ENCODE measurements at places on chromosomes 16 and 17.

DNA sequence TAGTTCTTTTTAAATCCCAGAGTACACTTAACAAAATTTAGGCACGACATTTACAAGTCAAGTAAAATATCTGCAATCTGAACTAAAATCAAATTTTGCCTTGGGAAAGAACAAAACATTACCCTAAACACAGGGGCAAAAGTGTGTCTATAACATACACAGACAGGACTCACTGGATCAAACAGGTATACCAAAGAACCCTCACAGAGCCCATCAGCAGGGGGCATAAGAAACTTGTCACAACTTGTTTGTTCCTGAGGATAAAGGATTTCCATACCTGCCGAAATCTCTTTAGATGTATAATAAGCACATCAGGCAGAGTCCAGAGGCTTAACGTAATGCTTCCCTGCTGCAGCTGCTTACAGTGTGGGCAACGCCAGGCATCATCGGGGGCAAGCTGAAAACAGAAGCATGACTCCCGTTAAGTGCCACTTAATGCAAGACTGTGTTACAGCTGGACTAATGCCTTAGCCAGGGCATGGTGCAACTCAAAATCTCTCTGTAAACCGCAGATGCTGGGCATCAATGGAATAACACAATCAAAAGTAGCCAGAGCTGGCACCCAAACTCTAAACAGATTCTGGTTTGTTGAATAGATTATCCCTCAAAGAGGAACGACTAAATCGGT is 67.0 kb downstream of the USP31 start:
- no peak for DNase-seq

- no peak for DNase-seq
Measured at GRCh38 chr17:79803997-79804855, 7.3 kb upstream of the CBX8 start.

GRCh38 chr17:8087075-8087951 is at the start of gene ALOX12B:
TSS of gene ALOX12B (minus strand) at chr17:8087716. CDS start at chr17:8087442, 274 bp downstream.
- no peak for DNase-seq

- DNase-seq: no peak
Measured at GRCh38 chr17:65572581-65573281, 11.3 kb upstream of the AXIN2 start.

- DNase-seq: peak; percentile 67
Measured at GRCh38 chr17:75271233-75271954, 363 bp upstream of the MIF4GD start.

DNA sequence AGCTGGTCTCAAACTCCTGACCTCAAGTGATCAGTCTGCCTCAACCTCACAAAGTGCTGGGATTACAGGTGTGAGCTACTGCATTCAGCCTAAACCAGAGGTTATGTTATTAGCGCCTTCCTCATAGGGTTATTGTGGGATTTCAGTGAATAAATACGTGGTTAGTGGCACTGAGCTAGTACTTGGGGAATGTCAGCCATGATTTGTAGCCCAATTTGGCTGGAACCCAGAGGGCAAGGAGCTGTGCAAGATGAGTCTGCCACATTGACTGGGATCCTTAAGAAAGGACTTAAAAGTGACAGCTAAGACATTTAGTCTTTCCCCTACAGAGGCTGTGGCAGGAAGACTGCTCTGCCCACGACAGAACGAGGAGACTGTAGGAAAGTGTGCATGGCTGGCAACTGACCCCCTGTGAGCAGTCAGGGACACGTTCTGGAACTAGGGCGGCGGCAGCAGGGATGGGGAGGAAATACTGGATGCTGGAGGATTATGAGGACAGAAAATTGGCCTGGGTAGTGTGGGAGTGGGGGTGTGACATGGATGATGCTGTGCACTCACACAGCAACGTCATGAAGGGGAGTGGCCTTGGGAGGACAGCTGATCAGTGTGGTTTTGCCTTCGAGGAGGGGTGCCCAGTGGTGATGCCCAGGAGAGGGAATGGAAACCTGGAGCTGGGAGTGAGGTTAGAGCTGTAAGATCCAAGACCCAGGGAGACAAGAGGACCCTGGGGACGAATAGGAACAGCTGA is 14.6 kb downstream of the ATP5PD start:
- no peak for DNase-seq

DNA sequence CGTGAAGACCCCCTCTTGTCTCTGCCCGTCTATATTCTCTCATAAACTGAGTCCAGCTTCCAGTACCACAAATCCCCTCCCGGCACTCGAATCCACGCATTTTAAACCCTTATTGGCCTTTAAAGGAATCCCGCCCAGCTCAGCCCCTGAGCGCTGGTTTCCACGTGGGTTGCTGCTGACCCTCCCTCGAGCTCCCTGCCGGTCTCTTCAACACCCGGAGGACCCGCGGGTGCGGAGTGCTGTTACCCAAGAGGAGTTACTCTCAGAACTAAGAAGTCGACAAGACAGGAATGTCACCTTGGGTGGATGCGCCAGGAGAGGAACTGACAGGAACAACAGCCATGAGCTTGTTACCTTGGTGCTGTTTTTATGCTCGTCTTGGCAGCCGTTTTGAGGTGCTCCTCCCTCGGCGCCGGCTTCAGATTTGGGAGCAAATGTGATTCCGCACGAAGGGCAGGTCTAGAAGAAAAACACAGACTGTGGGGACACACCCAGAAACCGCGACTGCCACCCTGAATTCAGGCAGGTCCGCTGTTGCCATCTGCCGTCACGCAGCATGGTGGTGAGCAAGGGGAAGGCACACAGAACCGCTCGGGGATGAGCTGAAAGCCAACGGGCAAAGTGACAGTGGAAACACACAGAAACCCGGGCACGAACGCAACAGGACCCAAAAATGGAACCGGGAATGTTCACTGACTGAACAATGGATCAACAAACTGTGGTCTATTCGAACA is 112.7 kb upstream of the CREBBP start:
- DNase-seq: no peak

All from stimulated activated CD8-positive, alpha-beta memory T cell treated with anti-CD3 and anti-CD28 coated beads, Interleukin-15, amount 100 ng/mL, for 1 hour (primary cell).